ENCODE measurements at places on chromosomes 12 and 14.
A peak's percentile ranks its signal among the peaks of the same experiment; 100 is the strongest.

GRCh38 chr12:71536279-71536938 lies 96.8 kb downstream of the LGR5 start:
- no peak for DNase-seq

- DNase-seq: no peak
Measured at GRCh38 chr14:61503167-61503801, 181.9 kb downstream of the PRKCH start.

DNA sequence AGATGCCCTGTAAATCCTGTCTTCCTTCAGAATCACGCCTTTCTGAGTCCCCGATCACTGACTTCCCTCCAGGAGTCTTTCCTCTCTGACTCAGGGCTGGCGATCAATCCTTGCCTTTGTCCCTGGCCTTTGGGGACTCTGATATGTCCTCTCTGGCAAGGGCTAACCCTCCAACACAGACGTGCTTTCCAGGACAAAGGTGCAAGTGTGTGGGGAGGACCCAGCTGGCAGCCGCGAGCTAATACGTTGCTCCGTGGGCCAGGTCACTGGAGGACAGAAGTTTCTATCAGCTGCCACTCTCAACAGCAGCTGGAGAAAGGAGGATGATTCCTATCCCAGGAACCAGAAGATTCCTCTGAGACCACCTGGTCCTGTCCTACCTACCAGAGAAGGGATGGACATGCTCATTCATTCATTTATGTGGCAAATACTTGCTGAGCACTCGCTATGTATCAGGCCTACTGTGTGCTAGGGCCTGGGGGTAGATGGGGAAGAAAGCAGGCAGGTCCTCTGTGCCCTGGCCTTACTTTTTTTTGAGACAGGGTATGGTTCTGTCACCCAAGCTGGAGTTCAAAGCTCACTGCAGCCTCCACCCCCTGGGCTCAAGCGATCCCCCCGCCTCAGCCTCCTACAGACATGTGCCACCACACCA lies 8.5 kb upstream of the SCARB1 start:
- no peak for DNase-seq

- no peak for DNase-seq
Measured at GRCh38 chr12:90922145-90922627, 32.8 kb downstream of the CCER1 start.

DNA sequence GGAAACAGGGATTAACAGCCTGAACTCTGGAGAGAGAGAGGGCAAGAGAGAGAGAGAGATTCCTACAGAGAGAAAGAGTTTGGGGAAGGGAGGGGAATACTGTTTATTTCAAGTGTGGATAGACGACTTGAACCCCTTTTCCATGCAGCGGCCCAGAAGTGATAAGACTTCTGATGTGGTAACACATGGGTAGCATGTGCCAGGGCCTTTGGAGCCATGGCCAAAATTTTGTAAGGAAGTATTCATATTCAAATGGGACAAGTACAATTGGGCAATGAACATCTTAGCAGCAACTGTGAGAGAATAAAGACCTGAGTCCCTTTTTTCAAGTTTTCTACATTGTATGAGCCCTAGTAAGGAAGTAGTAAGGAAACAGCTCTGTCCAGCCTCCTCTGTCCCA lies 42.4 kb upstream of the CCDC196 start:
- no peak for DNase-seq

DNA sequence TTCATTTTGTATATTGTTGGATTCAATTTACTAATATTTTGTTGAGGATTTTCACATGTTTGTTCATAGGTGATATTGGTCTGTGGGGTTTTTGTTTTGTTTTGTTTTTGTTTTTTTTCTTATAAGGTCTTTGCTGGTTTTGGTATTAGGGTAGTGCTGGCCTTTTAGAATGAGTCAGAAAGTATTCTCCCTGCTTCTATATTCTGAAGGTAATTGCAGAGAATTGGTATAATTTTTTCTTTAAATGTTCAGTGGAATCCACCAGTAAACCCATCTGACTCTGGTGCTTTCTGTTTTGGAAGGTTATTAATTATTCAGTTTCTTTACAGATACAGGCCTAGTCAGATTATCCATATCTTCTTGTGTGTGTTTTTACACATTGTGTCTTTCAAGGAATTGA lies 8.9 kb downstream of the TOGARAM1 start:
- no peak for DNase-seq

- DNase-seq: no peak
Measured at GRCh38 chr14:76900682-76901081, 74.5 kb downstream of the LRRC74A start.

DNA sequence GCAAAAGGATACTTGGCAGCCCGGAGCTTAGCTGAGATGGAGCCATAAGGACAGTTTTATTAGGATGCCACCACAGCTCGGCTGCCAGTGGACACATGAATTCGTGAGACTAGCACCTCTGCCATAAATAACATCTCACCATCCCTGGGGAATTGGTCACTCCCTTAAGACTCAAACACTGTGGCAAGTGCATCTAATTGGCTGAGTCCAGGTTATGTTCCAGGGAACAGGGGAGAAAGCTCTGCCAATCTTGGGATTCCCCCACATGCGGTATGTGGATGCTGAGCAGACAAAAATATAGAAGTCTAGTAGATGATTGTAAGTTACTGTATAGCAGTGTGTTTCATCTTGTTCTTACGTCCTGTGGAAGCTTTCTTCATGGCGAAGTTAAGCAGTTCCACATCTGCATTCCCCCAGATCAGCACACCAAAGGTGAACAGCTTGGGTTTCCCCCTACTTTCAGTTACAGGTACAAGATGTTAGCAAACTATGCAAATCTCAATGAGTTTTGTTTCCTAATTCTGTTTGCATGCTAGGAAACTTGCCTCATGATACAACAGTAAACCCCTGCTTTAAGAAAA lies 131.1 kb downstream of the ETV6 start:
- DNase-seq: no peak

- peak; percentile 94 for DNase-seq
Measured at GRCh38 chr12:12266873-12267741, at the start of gene LRP6. LRP6 (minus strand) TSS chr12:12267044; CDS start chr12:12266735, 309 bp downstream.

DNA sequence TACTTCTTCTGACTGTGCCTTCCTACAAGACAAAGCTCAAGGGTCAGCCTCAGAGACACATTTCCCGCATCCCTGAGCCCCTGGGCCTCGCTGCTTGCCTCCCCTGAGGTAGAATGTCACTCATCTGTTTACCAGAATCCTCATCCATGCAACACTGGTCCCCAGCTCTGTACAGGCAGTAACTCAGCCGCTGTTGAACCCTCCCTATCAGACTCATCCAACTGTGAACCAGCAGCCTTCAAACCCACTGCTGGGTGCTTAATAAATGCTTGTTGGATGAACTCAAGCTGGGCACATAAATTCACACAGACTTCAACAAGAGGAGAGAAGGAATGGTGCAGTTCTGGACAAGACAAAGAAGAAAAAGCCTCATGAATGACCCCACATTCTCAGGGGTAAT lies 6.1 kb downstream of the NT5DC3 start:
- no peak for DNase-seq

GRCh38 chr12:120169946-120170345 lies 24.6 kb downstream of the GCN1 start:
- DNase-seq: no peak

DNA sequence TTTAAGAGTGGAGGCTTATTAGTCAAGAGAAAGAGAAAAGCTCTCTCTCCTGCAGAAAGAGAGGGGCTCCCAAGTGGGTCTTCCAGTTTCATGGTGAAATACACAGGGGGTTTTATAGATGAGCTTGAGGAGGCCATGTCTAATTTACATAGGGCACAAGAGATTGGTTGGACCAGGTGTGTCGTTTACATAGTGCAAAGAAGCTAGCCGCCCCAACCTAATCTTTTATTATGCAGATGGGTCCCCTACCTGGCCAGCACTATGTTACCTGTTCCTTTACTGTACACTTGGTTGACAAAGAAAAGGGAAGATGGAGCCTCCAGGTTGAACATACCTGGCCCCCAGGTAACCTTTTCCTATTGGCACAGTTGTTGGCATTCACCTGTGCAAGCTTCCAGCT lies 195.0 kb downstream of the PIK3C2G start:
- no peak for DNase-seq

GRCh38 chr12:109154451-109155438 lies 38.4 kb downstream of the ACACB start:
- DNase-seq: no peak

DNA sequence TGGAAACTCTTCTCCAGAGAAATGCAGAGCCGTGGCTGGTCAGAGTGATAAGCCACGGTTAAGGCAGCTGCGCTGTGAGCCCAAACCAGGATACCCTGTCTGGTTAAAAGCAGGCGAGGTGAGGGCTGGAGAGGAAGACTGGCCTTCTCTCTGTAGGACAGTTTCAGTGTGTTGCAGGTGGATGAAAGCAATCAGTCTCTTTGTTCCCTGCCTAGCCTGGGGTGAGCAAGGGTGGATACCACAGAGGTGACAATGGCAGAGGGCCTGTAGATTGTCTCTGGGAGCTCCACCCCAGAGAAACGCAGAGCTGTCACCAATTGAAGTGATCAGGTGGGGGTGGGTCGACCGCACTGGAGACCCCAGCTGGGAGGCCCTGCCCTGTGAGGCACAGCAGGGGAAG lies 621.9 kb downstream of the LRFN5 start:
- no peak for DNase-seq

DNA sequence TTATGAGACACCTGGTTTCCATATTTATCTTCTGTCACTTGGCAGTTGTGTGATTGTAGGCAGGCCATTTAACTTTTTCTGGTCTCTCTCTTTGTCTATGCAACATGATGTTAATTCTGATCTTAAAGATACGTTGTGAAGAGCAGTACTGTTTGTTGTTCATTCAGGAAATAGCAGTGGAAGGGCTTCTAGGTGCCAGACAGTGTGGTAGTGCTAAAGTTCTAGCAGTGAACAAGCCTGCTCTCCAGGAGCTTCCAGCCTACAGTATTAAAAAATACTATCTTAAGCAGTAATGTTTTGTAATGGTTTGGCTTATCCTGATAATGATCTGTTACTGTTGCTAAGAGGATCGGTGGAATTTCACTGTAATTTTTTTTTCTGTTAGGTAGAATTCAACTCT lies 15.2 kb downstream of the NAA30 start:
- DNase-seq: no peak

DNA sequence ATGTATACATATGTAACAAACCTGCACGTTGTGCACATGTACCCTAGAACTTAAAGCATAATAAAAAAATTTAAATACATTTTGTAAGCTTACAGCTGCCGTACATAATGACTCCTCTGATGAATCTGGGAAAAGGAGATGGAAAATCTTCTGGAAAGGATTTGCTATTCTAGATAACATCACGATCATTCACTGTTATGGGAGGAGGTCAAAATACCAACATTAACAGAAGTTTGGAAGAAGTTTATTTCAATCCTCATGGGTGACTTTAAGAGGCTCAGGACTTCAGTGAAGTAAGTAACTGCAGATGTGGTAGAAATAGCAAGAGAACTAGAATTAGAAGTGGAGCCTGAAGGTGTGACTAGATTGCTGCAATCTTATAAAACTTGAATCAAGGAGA lies 172.2 kb downstream of the SLC16A7 start:
- DNase-seq: no peak

GRCh38 chr12:4293299-4293965 lies 19.9 kb downstream of the CCND2 start:
- no peak for DNase-seq

DNA sequence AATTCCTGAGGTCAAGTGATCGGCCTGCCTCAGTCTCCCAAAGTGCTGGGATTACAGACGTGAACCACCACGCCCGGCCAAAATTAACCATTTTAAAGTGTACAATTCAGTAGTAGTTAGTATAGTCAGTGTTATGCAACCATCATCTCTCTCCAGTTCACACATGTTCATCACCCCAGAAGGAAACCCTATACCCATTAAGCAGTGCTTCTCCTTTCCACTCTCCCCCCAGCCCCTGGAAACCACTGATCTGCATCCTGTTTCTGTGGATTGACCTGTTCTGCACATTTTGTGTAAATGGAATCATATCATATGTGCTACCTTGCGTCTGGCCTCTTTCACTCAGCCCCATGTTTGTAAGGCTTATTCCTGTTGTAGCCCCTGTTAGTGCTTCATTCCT lies 52.2 kb downstream of the PHETA1 start:
- no peak for DNase-seq

- no peak for DNase-seq
Measured at GRCh38 chr14:37843954-37844607, 248.7 kb downstream of the TTC6 start.

GRCh38 chr12:106188256-106188655 lies 49.5 kb upstream of the NUAK1 start:
- DNase-seq: no peak

GRCh38 chr14:97638864-97639263 lies 841.7 kb downstream of the VRK1 start:
- no peak for DNase-seq

DNA sequence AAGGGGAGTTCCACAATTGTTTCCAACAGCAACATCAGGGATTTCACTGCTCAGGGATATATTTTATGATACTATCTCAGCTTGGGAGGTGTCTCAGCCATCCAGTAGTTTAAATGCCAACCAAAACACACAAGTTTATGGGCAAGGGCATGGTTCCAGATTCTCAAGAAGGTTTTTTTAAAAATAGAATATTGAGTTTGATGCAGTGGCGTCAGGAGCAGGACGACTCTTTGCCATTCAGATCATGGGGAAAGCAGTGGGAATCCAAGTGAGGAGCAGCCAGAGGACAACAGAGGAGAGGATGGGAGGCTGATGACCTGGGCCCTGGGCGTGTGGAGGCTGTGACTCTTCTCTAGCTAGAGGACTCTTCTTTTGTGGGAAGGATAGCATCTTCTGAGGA lies 25.7 kb downstream of the TSHR start:
- no peak for DNase-seq

- DNase-seq: no peak
Measured at GRCh38 chr14:90990141-90990540, 70.3 kb downstream of the RPS6KA5 start.

DNA sequence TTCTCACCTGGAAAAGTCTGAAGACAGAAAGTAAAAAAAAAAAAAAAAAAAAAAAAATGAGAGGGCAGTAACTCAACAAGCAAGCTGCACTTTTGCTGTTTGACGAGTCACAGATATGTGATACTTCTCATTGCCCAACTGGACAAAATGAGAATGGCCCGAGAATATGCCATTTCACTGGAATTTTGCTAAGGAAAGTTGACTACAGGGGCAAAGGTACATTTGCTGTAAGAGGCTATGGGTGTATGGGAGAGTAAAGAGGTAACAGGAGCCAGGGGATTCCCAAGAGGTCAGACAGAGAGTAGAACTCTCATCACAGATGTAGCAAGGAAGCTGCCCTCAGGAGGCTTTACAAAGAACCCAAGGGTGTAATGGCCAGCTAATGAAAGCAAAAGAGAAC lies 22.9 kb downstream of the KIF21A start:
- DNase-seq: no peak

DNA sequence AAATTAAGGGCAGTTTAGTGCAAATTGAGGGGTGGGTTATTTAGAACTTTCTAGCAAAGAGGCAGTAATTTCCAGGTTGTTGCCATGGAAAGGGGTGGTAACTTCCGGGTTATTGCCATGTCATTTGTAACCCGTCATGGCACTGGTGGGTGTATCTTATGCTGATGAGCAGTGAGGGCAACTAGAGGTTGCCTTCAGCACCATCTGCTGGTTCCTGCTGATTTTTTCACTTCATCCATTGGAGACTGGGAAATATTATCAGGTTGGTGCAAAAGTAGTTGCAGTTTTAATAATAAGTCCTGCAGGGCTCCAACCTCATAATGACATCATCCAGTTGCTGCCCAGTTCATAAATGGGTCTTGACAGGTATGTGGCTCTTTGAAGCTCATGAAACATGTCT lies 24.4 kb upstream of the SERPINA4 start:
- DNase-seq: no peak
